Stimulated activated CD4-positive, alpha-beta T cell treated with anti-CD3 and anti-CD28 coated beads, TNF-alpha, amount 100 ng/mL, for 24 hours (primary cell): ENCODE measurements at places on chromosomes 5 and 9.

DNA sequence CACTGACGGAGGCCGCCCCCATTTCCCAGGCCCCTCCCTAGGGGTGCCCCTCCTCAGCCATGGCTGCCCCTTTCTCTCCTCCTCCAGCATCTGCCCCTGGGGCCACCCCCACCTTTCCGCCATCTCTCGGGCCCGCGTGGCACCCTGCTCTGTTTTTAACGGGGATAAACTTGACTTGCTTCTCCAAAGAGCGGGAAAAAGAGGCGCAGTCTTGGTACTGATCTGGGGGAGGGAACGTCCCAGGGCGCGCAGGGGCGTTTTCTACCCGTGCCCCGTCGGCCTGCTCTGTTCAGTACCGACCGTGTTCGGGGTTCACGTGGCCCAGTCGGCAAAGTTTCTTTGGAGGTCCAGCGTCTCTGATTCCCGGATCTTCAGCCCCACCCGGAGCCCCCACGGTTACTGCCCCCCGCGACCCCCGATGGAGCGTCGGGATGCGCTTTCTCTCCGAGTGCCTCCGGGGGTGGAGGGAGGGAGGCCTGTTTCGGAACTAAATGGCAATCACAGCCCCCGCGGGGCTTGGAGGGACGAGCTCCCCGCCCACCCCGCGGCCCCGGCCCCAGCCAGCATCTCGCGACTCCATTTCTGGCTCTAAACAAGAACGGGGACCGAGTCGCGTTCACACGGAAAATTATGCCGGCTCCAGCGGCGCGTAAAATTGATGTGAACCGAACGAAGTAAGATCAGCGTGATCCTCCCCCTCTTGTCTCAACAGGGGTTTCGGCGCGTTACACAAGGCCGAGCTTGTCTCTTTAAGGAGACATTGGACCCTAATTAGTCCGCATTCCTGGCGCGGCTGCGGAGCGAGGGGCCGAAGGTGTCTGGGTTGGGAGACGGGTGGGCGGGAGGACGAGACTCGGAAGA is 1.1 kb upstream of the TLE4 start:
- no peak for DNase-seq

DNA sequence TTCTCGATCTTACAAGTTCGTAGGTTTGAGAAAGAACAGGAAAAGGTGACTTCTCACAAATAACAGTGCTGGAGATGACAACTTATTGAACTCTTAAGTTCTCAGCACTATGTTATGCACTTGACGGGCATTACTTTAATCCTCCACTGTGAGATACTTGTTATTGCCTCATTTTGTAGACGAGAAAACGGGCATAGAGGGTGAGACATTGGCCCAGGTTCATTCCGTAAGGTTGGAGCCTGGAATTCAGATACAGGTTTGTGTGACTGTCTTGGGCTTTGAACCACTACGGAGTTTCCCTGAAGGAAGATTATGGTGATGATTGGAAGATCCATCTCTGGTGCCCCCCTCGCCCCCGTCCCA is 657 bp downstream of the MAT2B start:
- no peak for DNase-seq

- no peak for DNase-seq
These were observed 17.3 kb downstream of the EXOC3 start for GRCh38 chr5:460273-460625.

GRCh38 chr5:150567031-150567717 is 59.2 kb downstream of the NDST1 start:
- DNase-seq, result no peak

DNA sequence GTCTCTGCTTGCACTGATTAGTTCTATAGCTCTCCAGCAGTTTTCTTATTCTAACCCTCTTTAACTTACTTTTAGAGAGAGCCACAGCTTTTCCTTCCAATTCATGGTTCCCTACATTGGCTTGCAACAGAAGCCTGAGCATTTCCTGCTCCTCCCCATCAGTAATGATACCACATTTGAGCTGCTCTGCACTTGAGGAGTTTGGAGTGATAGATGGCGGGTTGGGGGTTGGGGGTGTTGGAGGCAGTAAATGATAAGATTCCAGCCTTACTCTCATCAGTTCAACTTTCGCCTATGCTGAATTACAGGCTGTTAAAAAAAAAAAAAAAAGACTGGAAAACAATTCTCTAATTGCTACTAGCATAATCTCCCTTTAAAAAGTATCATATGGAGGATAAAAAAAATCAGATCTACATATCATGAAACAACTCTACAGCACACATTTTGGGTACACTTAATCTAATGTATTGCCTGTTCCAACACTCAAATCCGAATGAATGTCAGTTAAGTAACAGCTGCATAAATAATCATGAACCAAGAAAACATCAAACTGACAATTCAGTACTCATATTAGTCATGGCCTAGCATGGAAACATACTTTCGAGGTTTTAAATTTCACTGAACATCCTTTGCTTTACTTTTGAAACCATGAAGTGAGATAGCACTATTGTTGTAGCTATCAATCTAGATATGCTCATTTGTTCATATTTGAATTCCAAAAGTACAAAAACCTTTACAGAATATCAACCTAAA is 224.7 kb downstream of the NFIB start:
- DNase-seq, result no peak

- DNase-seq, result no peak
These were observed 129.4 kb downstream of the FBN2 start for GRCh38 chr5:128408622-128409021.

- DNase-seq, result no peak
These were observed 10.2 kb downstream of the BTNL8 start for GRCh38 chr5:180908998-180909731.

GRCh38 chr9:94150279-94150828 is 66.1 kb downstream of the PTPDC1 start:
- no peak for DNase-seq

- no peak for DNase-seq
These were observed 120.6 kb downstream of the MSX2 start for GRCh38 chr5:174844971-174845370.

GRCh38 chr9:83199240-83199639 is 136.3 kb upstream of the RASEF start:
- DNase-seq, result no peak

GRCh38 chr5:39186722-39187539 is 32.4 kb downstream of the FYB1 start:
- no peak for DNase-seq

- DNase-seq, result no peak
These were observed 1.7 kb downstream of the SH3PXD2B start for GRCh38 chr5:172452398-172453205.

GRCh38 chr5:87539839-87540238 is 127.1 kb upstream of the CCNH start:
- DNase-seq, result no peak

GRCh38 chr5:37133939-37134338 is 115.2 kb downstream of the CPLANE1 start:
- no peak for DNase-seq

- DNase-seq, result no peak
These were observed 3.5 kb downstream of the FBXW11 start for GRCh38 chr5:172002840-172003512.
